Activated gamma-delta T cell (primary cell): ENCODE measurements at places on chromosomes 6 and 20.

DNA sequence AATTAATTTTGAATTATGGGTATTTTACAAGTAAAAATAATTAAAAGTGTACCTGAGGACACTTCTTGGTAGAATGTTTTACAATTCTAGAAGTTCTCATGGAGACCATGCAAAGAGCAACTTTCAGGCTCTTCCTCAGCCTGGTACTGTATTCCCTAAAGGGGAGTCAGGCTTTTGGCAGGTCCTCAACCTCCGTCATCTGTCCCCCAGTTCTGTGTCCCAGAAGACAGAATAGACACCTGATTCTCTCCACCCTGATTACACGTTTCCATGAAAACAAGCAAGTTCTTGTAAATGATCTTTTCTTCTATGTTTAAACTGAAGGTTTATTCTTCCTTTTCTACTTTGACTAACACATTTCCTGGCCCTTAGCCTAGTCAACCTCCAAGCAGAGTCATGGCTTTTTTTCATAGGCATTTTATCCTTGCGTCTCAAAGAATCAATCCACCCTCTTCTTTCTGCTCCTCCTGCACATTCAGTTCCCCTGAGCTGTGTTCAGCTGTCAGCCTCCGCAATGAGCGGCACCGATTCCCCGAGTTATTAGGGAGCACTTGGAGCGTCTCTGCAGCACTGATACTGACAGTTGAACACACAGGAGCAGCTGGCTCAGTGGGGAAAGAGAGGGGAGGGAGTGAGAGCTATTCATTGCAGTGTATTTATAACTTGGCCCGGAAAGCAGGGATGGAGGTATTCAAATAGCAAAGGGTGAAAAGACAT lies 1082.4 kb upstream of the MAP3K7 start:
- DNase-seq = no peak

- no peak for DNase-seq
Measured at GRCh38 chr6:128963561-128963960, 80.6 kb downstream of the LAMA2 start.

DNA sequence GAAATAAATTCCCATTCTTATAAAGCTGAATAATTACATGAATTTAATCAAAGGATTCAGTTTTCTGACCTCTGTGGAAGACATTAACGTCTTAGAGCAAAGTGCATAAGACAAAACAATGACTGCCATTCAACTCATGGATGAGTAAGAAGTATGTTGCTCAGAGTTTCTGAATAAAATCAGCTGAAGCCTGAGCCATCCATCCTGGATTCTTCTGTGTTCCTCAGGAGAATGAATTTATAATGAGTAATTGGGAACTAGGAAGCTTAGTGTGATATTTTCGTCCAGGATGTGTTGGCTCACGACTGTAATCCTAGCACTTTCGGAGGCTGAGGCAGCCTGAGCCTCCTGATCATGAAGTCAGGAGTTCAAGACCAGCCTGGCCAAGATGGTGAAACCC lies 62.8 kb downstream of the PERP start:
- DNase-seq = no peak

DNA sequence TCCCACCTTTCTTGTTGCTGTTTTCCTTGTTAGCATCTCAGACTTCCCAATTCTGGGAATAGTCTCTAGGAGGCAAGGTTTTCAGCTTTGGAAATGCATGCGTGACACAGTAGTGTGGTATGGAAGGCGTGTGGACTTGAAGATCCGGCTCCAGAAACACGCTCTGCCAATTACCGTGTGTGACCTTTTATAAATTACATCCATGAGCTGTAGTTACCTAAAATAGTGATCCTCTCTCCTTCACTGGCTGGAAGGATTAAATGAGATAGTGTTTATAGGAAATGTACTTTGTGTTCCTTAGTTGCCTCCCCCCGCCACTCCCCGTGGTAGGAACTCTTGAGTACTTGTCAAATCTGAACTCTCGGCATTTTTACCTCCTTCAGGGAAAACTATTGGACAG lies 13.0 kb downstream of the E2F3 start:
- DNase-seq = no peak

DNA sequence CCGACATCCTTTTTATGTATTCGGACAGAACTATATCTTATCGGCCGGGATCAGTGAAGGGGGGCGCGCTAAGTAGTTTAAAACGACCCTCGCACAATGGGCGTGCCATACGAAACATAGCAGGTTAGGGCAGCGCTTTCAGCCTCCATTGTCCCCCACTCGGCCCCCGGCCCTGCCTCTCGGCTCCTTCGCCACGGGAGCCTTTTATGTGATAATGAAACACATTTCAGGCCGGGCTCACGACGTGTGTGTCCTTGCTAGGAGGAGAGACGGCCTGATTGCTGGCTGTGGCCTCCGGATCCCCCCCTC lies 5.3 kb downstream of the FOXA2 start:
- DNase-seq = no peak

GRCh38 chr6:46684771-46685170 lies 2.9 kb upstream of the TDRD6 start:
- no peak for DNase-seq

- DNase-seq = no peak
Measured at GRCh38 chr6:27228963-27229477, 18.5 kb upstream of the PRSS16 start.

DNA sequence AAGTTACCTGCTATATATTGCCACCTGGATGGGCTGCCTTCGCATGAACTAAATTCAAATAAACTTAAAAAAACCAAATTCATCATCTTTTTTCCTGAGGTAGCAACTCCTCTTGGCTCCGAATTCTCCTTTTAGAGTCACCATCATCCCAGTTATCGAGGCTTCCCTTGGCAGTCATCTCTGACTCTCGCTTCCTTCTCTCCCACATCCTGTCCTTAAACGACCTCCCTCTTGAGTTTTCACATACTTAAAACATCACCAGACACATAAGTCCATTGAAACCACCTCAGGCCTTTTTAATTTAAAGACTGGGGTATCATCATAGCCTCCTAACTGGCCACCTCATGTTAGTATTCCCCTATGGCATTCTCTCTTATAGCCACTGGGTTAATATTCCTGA lies 296.1 kb upstream of the FLRT3 start:
- no peak for DNase-seq

- no peak for DNase-seq
Measured at GRCh38 chr20:57229490-57229889, 37.0 kb downstream of the BMP7 start.

DNA sequence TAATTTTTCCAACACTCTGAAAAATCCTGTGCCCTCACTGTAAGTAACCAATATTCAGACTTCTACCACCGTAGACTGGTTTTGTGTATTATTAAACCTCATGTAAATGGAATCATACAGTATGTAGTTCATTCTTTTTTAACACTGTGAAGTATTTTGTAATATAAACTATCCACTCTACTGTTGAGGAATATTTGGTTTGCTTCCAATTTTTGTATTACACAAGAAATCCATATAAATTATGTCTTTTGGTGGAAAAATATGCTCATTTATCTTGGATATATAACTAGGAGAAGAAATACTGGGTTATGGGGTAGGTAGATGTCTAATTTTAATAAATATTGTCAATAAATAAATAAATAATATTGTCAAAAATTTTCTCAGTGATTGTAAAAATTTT lies 116.8 kb downstream of the CHD6 start:
- DNase-seq = no peak

DNA sequence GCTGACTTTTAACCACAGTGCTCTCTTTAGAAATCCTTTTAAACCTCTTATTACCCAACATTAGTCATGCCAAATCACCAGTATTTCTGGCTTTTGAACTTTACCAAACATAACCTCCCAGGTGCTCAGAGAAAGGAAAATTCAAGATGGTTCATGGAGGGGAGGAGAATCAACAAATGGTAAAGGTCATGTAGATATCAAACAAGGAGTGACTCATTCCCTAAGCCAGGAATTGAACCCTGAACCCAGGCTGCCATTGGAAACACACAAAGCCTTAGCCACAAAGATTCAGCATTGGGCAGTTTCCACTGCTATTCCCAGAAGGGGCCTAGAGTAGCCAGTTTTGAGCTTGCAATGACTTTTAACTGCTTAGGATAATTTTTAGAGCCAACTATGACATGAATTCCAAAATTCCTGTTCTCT lies 21.6 kb upstream of the ENTPD6 start:
- DNase-seq = no peak

- DNase-seq = no peak
Measured at GRCh38 chr6:3231247-3232016, 4.0 kb upstream of the TUBB2B start.

DNA sequence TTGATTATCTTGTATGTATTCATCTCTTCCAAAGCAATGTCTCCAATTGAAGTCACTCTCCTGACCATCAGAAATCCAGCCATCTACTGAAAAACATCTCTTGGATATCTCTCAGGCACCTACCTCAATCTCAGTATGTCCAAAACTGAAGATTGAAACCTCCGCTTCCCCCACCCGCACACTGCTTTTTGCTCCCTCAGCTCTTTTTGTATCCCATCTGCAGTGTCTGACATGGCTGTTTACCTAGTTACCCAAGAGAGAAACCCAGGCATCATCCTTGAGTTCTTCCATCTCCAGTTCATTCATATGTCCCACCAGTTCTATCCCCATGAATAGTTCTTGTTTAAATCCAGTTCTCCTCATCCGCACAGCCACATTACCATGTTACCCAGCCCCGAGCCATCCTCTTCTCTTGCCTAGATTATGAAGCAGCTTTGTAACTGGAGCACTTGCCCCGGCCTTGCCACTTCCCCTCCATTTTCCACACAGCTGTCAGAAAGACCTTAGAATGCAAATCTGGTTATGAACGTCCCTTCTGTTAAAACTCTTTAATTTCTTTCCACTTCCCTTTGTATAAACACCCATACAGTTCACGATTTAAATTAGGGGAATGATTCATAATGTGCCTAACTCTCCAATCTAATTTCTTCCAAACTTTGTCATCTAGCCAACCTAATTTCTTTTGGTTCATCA lies 40.5 kb upstream of the GCLC start:
- DNase-seq = no peak

- no peak for DNase-seq
Measured at GRCh38 chr6:19013026-19013705, 626.0 kb downstream of the RNF144B start.

- DNase-seq = no peak
Measured at GRCh38 chr6:91965872-91966271, 1379.0 kb upstream of the MAP3K7 start.

DNA sequence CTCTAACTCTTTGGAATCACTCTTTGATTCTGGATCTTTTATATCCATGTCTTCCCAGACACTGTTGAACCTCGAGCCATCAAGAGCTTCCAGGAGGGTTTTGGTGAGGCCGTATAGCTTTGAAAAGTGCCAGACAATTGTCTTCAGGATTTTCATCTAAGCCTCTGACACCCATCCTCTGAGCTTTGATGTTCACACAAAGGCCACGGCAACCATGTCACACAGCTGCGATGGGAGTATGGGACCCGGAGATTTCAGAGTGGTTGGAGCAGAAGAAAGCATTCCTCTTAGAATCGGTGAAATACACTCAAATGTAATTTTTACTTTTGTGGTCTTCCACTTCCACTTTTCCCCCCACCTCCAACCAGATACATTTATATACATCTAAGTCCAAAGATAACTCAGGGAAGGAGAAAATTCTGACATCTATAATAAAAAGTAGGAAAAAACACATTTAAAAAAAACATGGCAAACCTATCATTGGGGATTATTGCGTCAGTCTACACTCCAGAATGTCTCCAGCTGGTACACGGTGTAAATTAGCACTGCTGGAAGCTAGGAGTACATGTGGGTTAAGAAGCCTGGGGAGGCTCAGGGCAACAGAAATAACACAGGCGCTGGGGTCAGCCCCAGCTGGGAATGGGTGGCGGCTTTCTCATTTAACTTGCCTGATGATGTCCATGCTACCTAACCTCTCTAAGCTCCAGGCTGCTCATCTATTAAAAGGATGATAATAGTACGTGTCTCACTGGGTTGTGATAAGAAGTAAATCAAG lies 92.7 kb downstream of the LY86 start:
- no peak for DNase-seq

- no peak for DNase-seq
Measured at GRCh38 chr6:158916617-158917016, 83.4 kb downstream of the RSPH3 start.

DNA sequence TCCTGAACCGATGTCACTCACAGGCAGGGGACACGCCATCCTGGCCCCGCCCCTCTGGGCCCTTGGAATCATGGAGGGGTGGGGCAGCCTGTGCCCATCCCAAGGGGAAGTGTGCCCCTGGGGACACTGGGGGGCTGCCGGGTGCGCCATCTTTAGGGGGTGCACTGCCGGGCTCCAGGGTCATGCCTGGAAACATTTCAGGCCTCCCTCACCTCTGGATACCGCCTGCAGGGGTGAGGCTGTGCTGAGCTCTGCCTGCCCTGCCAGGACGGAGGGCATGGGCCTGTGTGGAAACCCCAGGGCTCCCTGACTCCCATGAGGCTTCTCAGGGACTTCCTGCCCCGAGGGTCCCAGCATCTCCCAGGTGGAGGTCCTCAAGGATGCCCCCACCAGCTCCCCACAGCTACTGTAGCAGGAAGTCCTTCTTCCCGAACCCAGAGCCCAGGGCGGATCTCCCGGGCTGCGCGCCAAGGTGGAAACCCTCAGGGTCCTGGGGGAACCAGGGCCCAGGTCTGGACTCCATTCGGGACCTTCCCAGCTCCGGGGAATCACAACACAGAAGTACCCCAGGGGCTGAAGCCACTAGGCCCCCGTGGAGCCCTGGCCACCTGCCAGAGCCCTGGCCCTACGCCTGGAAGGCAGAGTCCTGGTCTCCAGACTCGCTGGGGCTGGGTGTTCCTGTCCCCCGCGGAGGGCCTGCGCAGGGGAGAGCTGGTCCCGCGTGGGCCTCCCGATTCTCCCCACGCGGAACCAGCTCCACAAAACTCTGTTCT lies 15.6 kb downstream of the CHRNA4 start:
- no peak for DNase-seq

DNA sequence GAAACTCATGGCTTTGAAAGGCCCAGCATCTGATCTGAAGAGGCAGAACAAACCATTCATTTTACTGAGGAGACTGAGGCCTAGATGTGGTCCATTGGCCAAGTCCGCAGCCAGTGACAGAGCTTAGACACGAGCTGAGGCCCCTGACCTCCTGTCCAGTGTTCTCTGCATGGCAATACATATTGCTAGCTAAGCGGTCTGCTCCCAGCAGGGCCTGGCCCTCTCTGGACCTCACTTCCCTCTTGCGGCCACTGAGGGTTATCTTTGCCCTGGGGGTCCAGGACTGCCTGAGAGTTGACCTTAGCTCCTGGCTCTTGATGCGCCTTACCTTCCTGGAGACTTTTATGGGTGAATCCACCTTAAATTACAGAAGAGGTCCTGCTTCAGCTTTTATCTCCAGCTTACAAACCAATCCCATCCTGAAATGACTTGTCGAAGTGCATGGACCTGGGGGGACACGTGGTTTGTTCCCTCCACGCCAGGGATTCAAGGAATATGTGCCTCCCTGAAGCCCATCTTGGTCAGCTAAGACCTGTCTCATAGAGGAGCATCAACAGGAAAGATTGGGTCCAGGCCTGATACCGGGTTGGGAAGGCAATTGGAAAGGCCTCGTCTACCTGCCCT lies 75.6 kb downstream of the CNBD2 start:
- no peak for DNase-seq

DNA sequence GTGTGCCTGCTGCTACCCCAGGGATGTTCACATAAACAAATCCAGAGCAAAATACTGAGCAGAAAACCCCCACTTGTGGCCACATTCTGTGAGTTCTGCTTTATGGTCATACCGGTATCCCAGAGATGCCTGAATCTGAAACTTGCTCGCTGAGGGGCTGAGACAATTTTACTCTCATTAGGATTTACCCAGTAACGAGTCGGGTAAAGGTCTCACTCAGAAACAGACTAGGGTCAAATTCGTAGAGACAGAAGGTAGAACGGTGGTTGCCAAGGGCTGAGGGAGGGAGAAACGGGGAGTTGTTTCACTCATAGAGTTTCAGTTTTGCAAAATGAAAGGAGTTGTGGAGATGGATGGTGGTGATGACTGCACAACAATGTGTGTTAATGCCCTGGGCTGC lies 45.4 kb upstream of the NKX2-2 start:
- no peak for DNase-seq
